ENCODE measurements at places on chromosomes 6 and 20. TPM values are rescaled to one million over a fixed set of nuclear protein-coding genes. Genes with fewer than 3 reads are reported as not detected.
A peak's percentile ranks its signal among the peaks of the same experiment; 100 is the strongest.

The THBD gene
- 77.6 TPM for total RNA-seq

The KIF13A gene
- 55.2 TPM for total RNA-seq

The HLA-DRA gene
- 2,056 TPM for total RNA-seq

The TMEM244 gene
- not detected for total RNA-seq

The SEMG1 gene
- total RNA-seq: not detected

The TRIM31 gene
- total RNA-seq: 0.62 TPM

The MUC22 gene
- total RNA-seq: not detected

The TAGAP gene
- 17.1 TPM for total RNA-seq

DNA sequence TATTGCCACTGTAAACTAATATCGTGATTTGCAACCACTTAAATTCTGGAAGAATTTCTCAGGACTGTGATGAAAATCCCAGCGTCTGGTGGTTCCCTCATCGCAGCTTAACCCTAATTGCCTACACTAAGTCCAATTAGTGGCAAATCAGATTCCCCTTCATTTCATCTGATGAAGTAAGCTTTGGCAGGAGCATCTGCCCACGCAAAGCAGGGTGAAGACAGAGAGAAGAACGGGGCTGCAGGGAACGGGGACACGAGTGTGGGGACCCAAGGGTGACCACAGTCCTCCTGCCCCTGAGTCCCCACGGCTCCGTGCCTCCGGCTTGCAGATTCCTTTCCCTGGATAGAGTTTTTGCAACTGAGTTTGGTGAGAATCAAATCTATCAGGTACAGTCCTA, 159.5 kb downstream of the LY86 start:
- H3K27me3 ChIP-seq: no peaks in the 10 kb centered on the region
- H3K4me3 ChIP-seq: no peak overlapping the region
- H3K36me3 ChIP-seq: no peaks in the 10 kb centered on the region

GRCh38 chr6:57165080-57165479, 7.0 kb upstream of the BAG2 start:
- no peak for DNase-seq
- no peaks in the 10 kb centered on the region for H3K4me1 ChIP-seq
- H3K4me3 ChIP-seq: no peak overlapping the region
- H3K36me3 ChIP-seq: peaks cover 28% of the 10 kb centered on the region
- H3K27me3 ChIP-seq: no peaks in the 10 kb centered on the region

DNA sequence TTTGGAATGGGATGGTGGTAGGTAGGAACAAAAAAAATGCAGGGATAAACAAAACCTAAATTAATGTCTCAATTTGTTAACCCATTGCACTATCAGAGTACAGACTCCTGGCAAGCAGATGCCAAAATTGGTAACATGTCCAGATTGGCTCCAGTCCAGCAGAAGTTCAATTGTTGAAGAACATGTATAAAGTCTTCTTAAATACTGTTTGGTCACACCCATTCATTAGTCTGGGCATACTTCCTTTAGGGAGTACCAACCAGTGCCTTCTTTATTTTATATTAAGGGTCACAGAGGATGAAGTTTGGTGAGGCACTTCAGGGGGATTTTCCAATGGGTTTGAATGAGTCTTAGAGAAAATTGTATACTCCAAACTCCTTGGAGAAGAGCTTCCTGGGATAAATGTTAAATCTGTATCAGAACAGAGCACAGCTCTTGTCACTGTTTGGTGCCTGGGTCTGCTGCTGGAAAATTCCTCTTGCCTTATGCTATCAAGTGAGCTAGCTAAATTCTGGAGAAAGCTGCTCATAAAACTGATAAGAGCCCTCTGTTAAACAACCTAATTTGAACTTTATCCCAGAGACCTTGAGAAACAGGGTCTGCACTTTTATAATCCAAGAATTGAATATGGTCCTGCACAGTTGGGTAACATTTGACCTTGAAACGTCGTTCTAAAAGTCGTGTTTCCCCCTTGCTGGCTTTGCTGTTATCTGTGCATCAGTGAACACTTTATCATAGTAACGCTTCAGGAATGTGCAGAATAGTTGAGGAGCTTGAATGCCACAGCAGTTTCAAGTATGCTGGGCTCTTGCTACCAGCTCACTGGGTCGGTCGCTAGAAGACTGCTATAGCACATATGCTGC, 334.1 kb upstream of the CITED2 start:
- H3K4me1 ChIP-seq: peaks cover 20% of the 10 kb centered on the region
- peak overlapping the region; percentile 70 for H3K27ac ChIP-seq
- no peak for DNase-seq
- H3K4me3 ChIP-seq: no peak overlapping the region
- H3K27me3 ChIP-seq: no peaks in the 10 kb centered on the region
- no peaks in the 10 kb centered on the region for H3K36me3 ChIP-seq

- no peak overlapping the region for H3K27ac ChIP-seq
- no peak overlapping the region for H3K4me3 ChIP-seq
- no peaks in the 10 kb centered on the region for H3K36me3 ChIP-seq
- H3K27me3 ChIP-seq: no peaks in the 10 kb centered on the region
Measured at GRCh38 chr6:150535151-150535804, 64.4 kb upstream of the PLEKHG1 start.

DNA sequence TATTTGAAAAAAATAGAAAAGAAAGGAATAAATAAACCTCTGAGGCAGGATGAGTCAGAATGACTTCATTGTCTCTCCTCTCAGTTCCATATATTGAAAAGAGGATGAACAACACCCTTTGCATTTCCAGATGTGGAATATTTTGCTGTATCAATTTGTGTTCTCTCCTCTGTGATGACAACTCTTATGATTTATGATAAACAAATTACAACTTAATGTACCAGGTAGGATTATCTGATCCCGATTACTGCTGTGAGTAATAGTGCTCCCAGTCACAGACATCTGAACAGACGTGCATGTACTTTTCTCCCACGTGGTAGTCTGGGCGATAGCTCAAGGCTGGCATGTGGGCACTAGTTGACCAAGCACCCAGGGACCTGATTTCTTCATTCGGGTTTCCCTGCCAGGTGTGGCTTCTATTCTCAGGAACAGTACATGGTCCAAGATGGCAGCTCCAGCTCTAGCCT, 142.1 kb upstream of the SULF2 start:
- no peak overlapping the region for H3K27ac ChIP-seq
- H3K4me1 ChIP-seq: no peaks in the 10 kb centered on the region
- H3K4me3 ChIP-seq: no peak overlapping the region
- H3K36me3 ChIP-seq: no peaks in the 10 kb centered on the region

- peaks cover 14% of the 10 kb centered on the region for H3K36me3 ChIP-seq
- H3K4me1 ChIP-seq: no peaks in the 10 kb centered on the region
- H3K4me3 ChIP-seq: no peak overlapping the region
- no peak for DNase-seq
Measured at GRCh38 chr20:37976887-37977286, 56.4 kb downstream of the TTI1 start.

GRCh38 chr20:53677447-53678314, 84.0 kb upstream of the ZNF217 start:
- peak; percentile 48 for DNase-seq
- H3K27ac ChIP-seq: peak overlapping the region; percentile 60
- no peak overlapping the region for H3K4me3 ChIP-seq
- no peaks in the 10 kb centered on the region for H3K27me3 ChIP-seq

GRCh38 chr6:155181498-155181897, 82.3 kb upstream of the CLDN20 start:
- H3K27ac ChIP-seq: no peak overlapping the region
- H3K4me3 ChIP-seq: no peak overlapping the region
- H3K27me3 ChIP-seq: no peaks in the 10 kb centered on the region
- DNase-seq: no peak

DNA sequence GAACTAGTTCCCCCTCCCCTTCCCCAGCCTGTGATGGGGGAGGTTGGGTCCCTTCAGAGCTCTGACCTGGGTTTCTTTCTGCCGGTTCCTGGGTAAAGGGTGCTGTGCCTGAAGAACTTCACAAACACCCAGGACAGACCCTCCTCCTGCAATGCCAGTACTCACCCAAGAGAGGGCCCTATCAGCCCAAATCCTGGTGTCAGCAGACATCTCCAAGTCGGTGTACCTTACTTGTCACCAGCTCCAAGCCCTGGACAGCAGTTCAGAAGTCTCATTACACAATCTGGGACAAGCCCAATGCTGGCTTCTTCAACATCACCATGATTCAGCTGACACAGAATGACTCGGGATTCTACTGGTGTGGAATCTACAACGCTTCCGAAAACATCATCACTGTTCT, 467 bp downstream of the TREML4 start:
- H3K27ac ChIP-seq: no peak overlapping the region
- DNase-seq: no peak
- no peaks in the 10 kb centered on the region for H3K4me1 ChIP-seq
- no peak overlapping the region for H3K4me3 ChIP-seq

DNA sequence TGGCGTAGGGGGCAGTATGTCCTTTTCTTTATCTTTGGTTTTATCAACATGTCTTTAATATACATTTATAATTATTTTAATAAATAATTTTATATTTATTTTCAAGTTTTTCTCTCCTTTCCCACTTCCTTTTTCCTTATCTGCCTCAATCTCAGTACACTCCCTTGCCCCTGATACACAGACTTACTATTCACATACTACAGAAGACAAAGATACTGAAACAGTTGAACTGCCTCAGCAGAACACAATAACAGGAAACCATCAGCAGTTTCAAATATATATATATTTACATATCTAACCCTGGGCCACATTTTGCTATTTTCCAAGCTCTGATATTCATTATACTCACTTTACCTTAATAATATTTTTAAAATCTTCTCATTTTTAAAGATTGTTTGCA, 19.8 kb downstream of the IBTK start:
- no peaks in the 10 kb centered on the region for H3K27me3 ChIP-seq
- peaks cover 76% of the 10 kb centered on the region for H3K36me3 ChIP-seq
- H3K4me1 ChIP-seq: peaks cover 3% of the 10 kb centered on the region
- no peak overlapping the region for H3K4me3 ChIP-seq
- no peak for DNase-seq

DNA sequence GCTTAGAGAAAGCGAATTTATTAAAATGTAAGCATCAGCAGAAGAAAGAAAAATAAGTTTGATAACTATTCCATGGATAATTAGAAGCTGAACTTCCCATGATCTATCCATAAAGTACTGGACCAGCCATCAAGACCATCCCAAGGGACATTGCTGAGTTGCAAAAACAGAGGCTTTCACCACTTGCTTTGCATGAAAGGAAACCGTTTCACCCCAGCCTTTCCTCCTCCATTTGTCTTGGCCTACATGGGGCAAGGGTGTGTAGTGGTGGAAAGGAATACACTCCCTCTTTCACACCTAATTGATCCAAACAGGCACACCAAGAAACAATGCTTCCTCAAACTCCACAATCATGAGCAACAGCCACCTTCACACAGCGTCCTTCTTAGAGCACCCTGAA, 10.4 kb downstream of the HIVEP2 start:
- no peak for DNase-seq
- no peaks in the 10 kb centered on the region for H3K27me3 ChIP-seq
- no peaks in the 10 kb centered on the region for H3K36me3 ChIP-seq
- H3K4me1 ChIP-seq: peaks cover 15% of the 10 kb centered on the region
- no peak overlapping the region for H3K4me3 ChIP-seq
- no peak overlapping the region for H3K27ac ChIP-seq

All from lower lobe of right lung (tissue), 2 donors.